ENCODE measurements at places on chromosomes 5 and 9. TPM values are rescaled to one million over a fixed set of nuclear protein-coding genes. Genes with fewer than 3 reads are reported as not detected.

Gene IL9
- not detected for polyA plus RNA-seq

Gene SPINK13
- 0.31 TPM for polyA plus RNA-seq

Gene TAF11L10
- not detected for polyA plus RNA-seq

Gene FCN2
- polyA plus RNA-seq = 0.45 TPM

- no peak for DNase-seq
Measured at GRCh38 chr5:127810017-127810416, 106.8 kb downstream of the CCDC192 start.

DNA sequence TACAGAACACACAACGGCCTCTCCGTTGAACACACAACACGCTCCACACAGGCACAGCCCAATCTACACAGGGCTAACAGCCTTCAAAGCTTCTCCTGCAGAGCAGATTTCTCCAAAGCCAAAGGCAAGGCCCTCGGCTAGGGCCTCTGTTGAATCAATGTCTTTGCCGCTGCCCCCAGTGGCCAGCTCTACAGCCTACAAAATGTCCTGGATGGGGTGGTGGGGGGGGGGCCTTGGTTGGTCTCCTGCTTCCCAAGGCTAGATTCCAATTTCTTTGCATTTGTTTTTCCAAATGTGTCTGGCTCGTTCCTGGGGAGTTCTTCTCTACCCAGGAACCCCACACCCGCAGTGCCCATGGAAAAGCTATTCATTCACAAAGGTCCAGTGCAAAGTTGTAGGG lies 167.2 kb downstream of the PAX5 start:
- no peak for DNase-seq

GRCh38 chr9:27828908-27829307 lies 255.6 kb upstream of the C9orf72 start:
- DNase-seq = no peak

DNA sequence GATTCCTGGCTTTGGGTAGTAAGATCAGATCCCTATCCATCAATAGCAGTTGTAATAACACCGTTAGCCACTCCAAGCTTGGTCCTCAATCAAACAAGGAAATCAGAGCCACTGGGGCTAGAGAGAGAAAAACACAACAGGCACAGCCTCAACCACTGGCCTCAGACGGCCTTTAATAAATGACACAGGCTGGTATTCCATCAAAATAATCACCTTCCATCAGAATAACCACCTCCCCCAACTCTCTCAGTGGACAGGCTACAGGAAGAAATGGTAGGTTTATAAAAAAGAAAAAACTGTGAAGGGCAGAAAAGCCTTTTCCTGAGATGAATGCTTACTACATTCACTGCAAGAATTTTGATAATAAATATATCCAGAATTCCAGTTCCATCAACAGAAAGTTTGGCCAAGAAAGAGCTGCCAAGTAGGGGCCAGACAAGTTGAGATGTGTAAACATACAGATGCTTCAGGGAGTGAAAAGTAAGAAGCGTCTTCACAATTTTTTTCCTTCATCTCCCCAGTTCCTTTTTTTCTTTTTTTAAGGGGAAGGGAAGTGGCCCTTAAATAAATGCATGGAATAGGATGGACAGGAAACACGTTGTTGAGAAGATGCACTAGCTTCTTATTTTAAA lies 5.5 kb downstream of the FOXD1 start:
- no peak for DNase-seq

- peak; percentile 3 for DNase-seq
Measured at GRCh38 chr9:20884985-20885593, 146.4 kb downstream of the HACD4 start.

Data from right renal pelvis (tissue), 4 donors.